ENCODE measurements at places on chromosomes 1 and 21. TPM values are rescaled to one million over a fixed set of nuclear protein-coding genes. Genes with fewer than 3 reads are reported as not detected.
A peak's percentile ranks its signal among the peaks of the same experiment; 100 is the strongest.

- ATAC-seq = no peak
Observed at GRCh38 chr1:22978299-22978698, 5.6 kb upstream of the LACTBL1 start.

- ATAC-seq = peak; percentile 25
Observed at GRCh38 chr1:172895050-172895460, 155.7 kb downstream of the TNFSF18 start.

- no peak for ATAC-seq
Observed at GRCh38 chr1:168097921-168098528, 38.7 kb downstream of the GPR161 start.

- ATAC-seq = no peak
Observed at GRCh38 chr1:24910751-24911650, 19.1 kb downstream of the RUNX3 start.

- peak; percentile 67 for ATAC-seq
Observed at GRCh38 chr1:22114083-22115012, 28.5 kb downstream of the WNT4 start.

DNA sequence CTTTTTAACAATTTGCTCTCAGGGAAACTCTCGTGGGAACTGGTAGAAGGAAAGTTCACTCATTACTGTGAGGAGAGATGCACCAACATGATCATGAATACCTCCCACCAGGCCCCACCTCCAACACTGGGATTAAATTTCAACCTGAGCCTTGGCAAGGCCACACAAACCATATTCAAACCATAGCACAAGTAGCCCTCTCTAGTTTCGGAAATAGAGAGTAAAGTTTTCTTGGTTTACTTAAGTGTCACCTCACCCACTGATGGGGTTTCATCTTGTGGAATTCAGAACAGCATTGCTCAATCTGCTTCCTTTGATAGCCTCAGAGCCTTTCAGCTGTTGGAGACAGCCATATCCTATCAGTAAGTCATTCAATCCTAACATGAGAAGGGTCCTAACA is 25.5 kb upstream of the CCSAP start:
- ATAC-seq = no peak

DNA sequence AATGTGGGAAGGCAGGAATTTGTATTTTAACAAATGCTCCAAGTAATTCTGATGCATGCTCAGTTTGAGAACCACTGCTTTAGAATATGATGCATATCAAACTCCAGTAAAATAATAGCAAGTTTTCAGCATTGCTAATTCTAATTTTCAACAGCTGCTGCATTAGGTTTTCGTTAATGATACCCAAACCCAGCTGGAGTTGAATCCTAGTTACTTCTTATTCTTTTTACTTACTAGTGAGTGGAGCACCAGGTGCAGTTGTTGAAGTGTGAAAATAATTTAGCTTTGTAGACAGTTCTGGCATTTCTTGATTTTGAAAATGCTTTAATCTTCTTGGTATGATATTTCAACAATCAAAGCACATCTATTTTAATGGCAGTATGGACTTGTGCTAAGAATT is 138.5 kb downstream of the HS2ST1 start:
- no peak for ATAC-seq

- ATAC-seq = no peak
Observed at GRCh38 chr1:41622859-41623732, 138.6 kb upstream of the EDN2 start.

- peak; percentile 95 for ATAC-seq
Observed at GRCh38 chr1:150010393-150011115, at the start of gene OTUD7B. TSS of gene OTUD7B (minus strand) at chr1:150010726. CDS start at chr1:149977510, 33,216 bp downstream.

GRCh38 chr1:149917571-149918144 is at the start of gene SV2A:
TSS of gene SV2A (minus strand) at chr1:149917844. CDS start at chr1:149913840, 4,004 bp downstream.
- ATAC-seq = peak; percentile 88

The FAM78B gene
- 2.2 TPM for total RNA-seq

The ANXA9 gene
- total RNA-seq = 0.66 TPM

The KIAA0040 gene
- total RNA-seq = 1.4 TPM

The PADI4 gene
- total RNA-seq = not detected

The CCDC30 gene
- 6.1 TPM for total RNA-seq

The ATAD3C gene
- total RNA-seq = 1.1 TPM

The PIK3CD gene
- 5.2 TPM for total RNA-seq

The HIVEP3 gene
- 8.0 TPM for total RNA-seq
